Erythroblast (primary cell): ENCODE measurements at places on chromosomes 2 and 18.

GRCh38 chr18:13233787-13234783 lies 15.5 kb downstream of the LDLRAD4 start:
- no peak for DNase-seq

GRCh38 chr2:140942284-140942683 lies 1188.5 kb downstream of the LRP1B start:
- no peak for DNase-seq

DNA sequence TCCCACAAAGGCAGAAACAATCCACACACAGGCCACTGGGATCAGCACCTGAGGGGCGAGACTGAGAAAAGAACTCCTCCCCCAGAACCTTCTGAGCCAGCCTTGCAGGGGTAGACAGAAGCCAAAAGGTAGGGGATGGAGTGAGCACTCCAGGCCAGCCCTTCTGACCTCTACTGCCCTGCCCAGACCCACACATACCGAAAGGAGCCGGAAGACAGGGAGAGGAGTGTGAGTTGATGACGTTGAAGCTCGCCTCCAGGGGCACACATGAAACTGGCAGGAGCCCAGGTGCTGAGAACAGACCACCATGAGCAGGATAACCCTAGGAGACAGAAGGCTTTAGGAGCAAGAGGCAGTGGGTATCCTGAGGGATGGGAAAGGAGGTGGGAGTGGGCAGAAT lies 1.8 kb downstream of the SLC23A3 start:
- no peak for DNase-seq

GRCh38 chr2:31828891-31829290 lies 181.9 kb downstream of the MEMO1 start:
- peak; percentile 31 for DNase-seq

GRCh38 chr2:26034637-26034992 lies 731 bp downstream of the RAB10 start:
- DNase-seq = peak; percentile 57

DNA sequence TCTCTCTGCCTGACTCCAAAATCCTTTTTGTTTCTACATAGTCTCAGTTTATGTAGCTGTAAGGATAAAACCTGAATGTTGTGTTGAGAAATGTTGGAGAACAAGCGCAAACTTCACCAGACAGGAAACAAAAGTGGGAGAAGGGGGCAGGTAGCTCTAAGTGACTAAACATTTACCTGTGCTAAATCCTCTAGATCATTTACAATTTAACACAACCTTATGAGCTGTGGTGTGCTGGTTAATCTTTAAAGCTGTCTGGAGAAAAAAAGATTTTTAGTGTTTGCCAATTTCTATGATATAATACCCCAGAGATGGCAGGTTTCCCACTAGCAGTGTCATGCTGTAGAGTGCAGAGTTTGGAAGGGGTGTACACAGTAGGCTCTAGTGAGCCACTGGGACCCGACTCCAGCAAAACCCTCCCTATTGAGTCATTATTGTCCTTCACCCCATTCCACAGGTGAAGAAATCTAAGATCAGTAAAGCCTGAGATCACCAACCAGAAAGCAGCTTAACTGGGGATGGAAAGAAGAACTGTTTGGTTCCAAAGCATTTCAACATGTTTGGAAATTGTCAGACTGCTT lies 992.0 kb downstream of the DCDC2C start:
- no peak for DNase-seq

- no peak for DNase-seq
These were observed 28.2 kb upstream of the ZEB2 start for GRCh38 chr2:144548088-144548487.

GRCh38 chr18:44536046-44536445 lies 144.6 kb upstream of the SETBP1 start:
- no peak for DNase-seq

DNA sequence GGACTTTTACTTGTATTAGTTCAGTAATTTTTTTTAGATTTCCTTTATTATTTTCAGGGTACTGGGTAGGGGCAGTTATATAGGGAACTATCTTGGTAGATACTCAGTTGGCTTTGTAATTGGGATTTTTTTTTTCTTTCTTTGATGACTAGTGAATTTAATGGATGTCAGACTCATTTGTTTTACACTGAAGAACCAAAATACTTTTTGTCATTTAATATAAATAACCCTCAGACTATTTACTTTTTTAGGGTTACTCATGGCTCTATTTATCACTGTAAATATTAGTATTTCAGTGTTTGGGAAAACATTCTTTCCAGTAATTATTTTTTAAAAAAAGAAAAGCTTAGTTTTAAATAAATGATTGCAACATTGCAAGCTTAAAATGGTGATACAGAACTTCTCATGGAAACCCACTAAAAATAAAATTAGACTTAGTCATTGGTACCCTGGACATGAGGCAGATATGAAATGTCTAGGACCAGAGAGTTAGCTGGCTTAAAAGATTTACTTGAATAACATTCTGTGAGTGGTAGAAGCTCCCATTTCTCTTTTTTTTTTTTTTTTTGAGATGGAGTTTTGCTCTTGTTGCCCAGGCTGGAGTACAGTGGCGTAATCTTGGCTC lies 74.4 kb upstream of the CYP20A1 start:
- no peak for DNase-seq

GRCh38 chr2:215313255-215313613 lies 1.4 kb downstream of the ATIC start:
- peak; percentile 15 for DNase-seq

GRCh38 chr2:149192427-149192826 lies 138.0 kb upstream of the LYPD6 start:
- DNase-seq = no peak

- no peak for DNase-seq
These were observed 16.1 kb downstream of the PRPF40A start for GRCh38 chr2:152701198-152701597.

DNA sequence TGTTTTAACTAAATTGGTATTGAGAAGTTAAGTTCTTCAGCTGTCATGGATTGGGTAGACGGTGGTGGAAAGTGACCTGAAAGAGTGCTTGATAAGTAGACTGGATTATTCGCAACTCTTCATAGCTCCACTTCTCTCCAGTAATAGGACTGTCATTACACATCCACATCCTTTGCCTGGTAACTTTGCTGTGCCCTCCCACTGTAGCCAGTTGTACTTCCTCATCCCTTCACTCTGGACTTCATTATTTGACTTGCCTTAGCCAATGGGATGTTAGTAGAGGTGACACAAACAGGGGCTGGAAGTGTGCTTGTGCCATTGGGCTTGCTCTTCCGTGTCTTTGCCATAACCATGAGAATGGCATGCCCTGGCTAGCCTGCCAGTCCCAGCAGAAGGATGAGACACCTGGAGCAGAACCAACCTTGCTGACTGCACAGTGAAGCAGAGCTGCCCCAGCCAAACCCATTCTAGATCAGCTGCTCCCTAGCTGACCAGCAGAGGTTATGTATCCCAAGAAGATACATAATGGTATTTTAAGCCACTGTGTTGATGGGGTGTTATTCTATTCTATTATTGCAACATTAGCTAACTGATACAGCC lies 16.9 kb downstream of the QPCT start:
- no peak for DNase-seq

DNA sequence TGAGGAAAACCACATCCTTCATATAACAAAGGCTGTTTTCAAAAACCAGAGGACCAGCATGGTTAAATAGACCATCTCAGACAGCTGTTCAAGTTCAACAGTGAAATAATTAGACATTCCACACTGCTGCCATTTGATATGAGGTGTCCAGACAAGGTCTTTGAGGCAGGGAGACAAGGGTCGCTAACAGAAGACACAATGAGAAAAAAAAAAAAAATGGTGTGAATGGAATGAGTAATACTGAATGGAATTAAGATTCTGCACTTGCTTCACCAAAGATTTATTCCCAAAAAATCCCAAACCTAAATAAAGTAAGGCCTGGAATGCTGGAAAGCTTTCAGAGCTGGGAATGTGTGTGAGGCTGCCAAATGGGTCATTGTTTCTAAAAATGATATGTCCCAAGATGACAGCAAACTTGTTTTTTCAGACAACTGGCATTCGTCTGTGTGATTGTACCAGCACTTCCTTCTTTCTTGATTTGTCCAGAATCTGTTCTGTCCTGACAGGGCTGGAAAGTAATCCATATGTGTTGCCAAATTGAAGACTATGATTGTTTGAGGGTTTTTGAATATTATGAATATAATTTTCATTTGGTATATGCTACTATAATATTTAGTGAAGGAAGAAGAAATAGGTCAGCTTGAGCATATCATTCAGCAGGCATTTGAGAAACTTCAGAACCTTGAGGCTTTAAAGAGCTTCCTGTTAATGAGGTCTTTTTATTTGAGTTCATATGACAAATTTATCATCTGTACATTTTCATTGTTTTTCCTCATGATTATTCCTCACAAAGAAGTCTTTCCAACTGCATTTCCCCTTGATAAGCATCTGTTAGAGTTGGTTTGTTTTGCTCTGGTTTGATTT lies 85.2 kb upstream of the ITGA4 start:
- no peak for DNase-seq

- no peak for DNase-seq
These were observed 71.9 kb downstream of the CHRNA1 start for GRCh38 chr2:174692256-174692919.

GRCh38 chr2:189147989-189148388 lies 31.6 kb downstream of the COL5A2 start:
- DNase-seq = no peak

DNA sequence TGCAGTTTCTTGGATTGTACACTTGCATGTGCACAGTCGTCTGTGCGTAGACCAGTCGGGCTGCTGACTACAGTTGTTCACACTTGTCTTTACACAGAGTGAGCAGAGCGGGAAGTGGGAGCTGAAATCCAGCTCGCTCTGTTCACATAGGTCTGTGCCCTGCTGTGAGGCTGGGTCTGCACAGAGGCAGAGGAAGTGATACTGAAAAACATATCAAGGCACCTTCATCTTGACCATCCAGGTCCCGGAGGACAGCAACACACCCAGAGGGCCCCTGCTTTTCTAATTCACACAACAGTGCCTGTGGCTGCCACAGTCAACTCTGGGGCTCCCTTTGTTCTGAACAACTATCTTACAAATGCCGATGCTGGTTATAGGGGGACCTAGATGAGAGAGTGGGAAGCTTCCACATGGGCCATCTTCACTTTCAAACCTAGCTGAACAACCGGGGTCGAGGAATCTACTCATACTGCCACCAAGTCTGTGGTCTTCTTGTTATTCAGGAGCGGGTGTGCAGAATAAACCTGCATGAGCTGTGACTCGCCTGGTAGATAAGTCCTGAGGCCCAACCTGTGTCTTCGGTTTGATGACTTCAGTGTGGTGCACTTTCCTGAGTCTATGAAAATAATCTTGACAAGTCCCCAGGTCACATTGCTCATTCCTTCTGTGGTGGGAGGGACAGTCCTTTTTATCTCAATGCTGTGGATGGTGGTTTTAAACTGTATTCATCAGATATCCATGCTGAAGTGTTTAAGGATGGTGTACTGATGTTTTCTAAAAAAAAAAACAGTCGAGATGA lies 3.5 kb upstream of the ADNP2 start:
- DNase-seq = peak; percentile 75

GRCh38 chr2:113848758-113849415 lies 41.0 kb upstream of the ACTR3 start:
- DNase-seq = no peak

DNA sequence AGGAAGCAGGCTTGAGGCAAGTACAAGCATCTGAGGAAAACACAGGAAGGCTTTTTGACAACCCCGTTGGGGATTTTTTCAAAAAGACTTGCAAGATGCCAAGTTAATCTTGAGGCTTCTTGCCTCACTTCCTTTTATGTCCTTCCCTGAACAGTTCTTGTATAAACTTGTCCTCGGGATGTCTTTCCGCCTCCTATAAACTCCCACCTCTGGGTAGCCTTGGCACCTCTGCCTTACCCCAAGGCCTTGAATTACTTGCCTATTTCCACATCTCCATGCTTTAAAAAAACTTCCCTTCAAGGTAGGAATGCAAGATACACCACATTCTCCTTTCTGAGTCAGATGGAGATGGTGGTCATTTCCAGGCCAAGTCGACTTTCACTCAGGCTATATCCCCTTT lies 106.4 kb upstream of the RBBP8 start:
- no peak for DNase-seq

DNA sequence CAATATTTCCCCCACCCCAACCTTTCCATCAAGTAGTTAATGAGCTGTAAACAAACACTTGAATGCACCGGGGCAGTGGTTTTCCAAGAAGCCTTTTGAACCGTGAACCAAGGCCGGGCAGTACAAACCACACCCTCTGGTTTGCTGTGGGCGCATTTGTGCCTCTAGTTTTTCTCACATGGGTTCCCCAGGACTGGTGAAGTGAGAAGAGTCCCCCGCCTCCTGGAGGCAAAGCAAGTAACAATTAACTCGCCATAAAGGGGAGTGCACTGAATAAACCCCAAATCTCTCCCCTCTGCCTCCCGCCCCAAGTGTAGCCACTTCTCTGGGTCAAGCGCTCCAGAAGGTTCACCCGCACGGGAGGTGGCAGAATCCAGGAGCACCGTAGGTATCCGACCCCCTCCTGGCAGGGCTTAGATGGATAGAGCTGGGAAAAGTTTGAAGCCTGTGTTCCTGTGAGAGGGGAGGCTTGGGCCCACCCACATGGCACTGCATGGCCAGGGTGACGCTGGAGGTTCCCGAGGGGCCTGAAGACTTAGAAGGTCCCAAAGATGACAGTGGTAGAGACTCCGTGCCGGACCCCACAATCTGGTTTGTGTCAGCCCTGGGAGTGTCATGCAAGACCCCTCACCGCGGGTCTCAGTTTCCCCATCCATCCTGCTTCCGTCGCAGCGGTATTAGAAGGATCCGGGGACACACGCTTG lies 182.2 kb downstream of the SMAD2 start:
- no peak for DNase-seq

DNA sequence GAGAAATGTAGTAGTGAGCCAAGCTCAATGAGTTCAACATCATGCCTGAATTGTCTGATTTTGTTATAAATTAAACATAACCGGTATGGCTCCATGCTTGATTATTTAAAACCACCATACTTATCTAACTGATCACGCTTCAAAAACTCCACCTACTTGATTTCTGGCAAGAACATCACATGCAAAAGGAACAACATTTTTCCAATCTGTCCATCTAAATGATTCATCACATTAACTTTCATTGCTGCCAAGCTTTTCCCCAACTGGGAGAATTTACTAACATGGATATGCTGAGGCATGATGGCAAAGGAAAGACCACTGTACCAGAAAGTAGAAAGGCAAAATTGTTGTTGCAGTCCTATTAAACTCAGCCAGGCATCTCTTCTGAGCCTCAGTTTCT lies 286.8 kb downstream of the TRIB2 start:
- DNase-seq = no peak
